Calu3 (cell line): ENCODE measurements at places on chromosomes 11 and 22.

DNA sequence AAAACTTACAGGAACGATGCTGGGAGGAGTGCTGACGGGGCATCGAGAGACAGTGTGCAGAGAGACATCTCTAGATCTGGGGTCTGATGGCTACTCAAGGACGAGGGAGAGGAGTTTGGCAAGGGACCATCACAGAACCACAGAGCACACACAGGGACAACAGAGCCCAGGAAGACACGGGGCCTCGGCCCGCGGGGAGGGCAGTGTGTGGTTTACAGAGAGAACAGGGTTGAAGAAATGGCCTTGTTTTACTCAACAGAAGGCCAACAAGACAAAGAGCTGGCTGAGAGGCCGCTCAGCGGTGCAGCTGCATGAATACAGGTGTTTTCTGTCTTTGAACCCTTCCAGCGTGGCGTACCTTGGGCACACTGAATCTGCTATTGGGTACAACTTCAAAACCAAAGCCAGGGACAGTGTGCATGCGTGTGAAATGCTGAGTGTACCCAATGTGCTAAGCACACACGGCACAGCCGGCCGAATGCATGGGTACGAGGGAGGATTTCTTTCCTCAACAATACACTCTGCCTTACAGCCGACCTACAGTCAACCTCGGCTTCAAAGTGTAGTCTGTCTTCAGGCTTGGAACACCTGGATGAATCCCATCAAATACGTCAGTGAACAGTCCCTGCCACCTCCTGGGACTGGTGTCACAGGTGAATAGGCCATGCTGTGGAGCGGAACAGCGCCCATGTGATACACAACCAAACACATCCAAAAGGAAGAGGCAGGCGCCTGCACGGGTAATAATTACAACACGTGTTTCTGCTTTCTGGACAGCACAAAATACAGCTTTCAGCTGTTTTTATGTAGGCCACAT is 20.7 kb upstream of the BID start:
- DNase-seq, result no peak

DNA sequence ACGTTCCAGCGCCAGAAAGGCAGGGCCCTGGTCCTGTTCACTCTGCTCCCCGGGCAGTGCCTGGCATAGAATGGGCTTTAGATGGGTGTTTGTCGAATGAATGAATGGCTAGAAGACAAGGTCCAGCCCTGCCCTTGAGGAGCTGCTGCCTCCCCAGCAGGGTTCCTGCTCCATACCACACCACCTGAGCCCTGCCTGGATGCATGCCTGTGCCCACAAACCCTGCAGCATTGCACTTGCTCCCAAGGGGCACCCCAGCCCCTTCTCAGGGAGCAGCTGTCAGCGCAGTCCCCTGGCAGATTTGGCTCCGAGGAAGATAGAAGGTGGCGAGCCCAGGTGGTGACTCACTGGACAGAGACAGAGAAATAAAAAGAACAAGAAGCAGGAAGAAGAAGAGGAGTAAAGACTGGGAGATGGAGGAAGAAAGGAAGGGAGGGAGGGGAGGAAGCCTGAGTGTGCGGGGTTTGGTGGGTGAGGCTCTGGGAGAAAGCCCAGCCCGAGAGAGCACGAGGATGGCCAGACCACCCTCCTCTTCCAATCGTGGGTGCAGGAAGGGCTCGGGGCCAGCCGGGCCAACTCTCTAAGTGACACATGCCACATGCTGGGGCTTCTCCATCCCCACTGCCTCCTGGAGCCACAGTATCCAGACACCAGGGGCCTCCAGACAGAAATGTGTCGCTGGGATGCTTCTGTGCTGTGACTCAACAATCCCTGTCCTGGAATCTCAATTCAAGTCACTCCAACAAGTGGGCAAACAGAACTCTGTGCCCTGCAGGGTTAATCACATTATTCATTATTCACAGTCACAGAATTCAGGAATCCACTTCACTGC is 1474.3 kb downstream of the BRD1 start:
- no peak for DNase-seq

GRCh38 chr22:25747245-25747944 is 5.4 kb downstream of the MYO18B start:
- peak; percentile 93 for DNase-seq

DNA sequence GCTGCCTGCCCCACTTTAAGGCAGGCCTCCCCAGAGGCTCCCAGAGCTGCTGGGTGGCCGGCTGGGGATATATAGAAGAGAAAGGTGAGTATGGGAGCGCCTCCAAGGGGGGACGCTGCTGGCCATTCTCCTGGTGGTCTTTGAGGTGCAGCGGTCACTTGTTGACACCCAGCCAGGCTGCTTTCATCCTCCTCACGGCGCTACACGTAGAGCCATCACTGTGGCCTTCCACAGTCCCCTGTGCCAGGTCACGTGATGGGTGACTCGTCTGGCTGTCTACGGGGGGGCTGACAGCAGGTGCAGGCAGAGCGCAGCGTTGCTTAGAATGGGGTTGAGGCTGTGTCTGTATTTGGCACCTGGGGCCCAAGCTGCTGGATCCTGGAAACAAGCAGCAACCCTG is 1.9 kb downstream of the ACR start:
- no peak for DNase-seq

DNA sequence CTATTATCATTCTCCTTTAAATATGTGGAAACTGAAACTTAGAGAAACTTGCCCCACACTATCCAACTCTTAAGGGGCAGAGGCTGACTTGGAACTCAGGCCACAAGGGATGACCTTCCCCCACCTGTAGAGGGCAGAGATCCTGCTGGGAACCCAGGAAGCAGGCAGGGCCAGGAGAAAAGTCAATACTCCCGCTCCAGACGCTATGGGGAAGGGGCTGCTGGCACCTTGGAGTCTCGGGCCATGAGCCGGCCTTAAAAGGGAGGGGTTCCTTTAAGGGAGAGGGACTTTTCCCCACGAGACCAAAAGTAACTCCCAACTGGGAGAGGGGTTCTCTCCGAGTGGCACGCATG is 620 bp upstream of the ANO5 start:
- peak; percentile 38 for DNase-seq

DNA sequence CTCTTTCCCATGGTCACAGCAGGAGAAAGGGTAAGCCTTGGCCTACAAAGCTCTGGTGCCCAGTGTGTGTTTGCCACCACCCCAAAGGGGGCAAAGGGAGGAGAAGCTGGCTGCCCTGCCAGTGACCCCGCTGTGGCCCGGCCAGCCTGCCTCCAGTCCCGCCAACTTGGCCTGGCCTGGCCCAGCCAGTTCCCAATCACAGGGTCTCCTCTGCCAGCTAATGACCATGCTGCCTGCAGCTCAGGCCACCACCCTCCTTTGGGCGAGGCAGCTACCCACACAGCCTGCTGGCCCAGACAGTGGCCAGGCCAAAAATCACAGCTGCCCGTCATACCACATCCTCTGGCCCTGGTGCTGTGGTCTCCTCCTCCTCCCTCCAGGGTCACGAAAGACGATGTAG is 5.1 kb downstream of the GDPD5 start:
- no peak for DNase-seq

DNA sequence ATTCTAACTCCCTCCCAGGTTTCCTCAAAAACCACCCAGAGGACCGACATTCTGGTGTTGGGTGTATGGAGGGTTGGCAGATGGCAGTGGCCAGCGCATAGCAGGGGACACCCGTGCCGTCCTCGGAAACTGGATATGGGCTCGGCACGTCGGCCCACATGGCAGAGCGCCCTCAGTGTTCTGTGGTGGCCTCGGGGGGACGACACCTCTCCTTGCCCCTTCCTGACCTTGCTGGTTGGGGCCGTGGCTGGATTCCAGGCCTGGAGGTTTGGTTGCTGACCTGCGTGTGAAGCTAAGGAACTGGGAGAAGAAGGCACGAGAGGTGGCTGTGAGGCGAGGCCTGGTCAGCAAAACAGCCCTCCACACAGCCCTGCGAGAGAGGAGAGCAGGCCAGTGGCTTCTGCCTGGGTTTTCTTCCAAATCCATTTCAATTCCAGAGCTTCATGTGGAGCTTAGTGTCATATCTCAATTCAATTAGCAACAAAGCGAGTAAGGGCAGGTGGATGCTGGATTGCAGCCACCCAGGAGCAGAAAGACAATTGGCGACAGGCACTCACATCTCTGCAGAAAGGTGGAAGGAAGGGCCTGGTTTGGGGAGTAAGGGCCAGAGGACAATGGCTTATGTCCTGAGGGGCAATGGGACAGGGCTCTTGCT is 478.4 kb downstream of the BRD1 start:
- DNase-seq, result no peak

DNA sequence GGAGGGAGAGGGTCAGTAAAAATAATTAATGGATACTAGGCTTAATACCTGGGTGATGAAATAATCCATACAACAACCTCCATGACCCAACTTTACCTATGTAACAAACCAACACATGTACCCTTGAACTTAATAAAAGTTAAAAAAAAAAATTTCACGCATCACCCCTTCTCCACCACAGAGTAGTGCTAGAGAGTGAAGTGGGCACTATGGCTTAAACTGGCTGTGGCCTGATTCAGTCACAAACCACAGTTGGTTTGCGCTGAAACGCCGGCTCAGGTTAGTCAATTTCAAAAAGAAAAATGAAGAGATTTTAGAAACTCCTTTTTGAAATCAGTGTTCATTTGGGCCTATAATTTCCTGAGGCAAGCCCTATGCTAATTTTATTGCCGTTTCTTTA is 144.3 kb downstream of the TRPC6 start:
- DNase-seq, result no peak

DNA sequence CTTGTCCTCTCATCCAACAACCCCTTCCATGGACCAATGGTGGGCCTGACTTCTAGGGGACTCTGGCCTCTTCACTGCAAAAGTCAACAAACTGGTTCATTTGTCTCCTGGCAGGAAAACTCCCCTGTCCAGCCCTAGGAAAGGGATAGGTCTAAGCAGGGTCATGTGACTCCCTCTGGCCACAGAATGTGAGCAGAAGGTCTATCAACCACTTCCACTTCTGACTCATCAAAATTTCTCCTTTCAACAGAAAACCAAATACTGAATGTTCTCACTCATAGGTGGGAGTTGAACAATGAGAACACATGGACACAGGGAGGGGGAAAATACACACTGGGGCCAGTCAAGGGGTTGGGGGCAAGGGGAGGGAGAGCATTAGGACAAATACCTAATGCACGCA is 1.3 kb upstream of the ISX start:
- DNase-seq, result no peak

GRCh38 chr22:36817525-36817848 is 652 bp upstream of the PVALB start:
- no peak for DNase-seq

GRCh38 chr22:27299181-27300085 is 502.1 kb downstream of the MN1 start:
- DNase-seq, result no peak

GRCh38 chr22:31605851-31606585 is 56.0 kb downstream of the PISD start:
- DNase-seq, result no peak

- DNase-seq, result no peak
These were observed 184.6 kb upstream of the SYT13 start for GRCh38 chr11:45470794-45471167.
